ENCODE measurements at places on chromosomes 3 and 15.

DNA sequence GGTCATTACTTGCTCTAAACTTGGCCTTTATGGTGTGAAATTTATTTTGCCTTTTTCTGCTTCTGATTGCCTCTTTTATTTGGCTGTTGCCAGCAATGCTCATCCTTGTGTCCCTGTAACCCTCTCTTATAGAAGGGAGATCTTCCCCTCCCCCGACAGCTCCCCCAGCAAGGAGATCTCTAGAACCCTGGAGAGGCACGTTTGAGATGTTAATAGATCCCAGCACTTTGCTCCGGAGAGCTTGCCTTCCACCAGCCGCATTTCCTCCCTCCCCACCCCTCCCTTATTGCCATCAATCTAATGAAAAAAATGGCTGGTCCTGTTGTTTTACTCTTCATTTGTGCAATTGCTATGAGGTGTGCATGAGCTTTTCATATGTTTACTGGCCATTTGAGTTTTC lies 18.2 kb downstream of the TRIM71 start:
- no peak for DNase-seq

DNA sequence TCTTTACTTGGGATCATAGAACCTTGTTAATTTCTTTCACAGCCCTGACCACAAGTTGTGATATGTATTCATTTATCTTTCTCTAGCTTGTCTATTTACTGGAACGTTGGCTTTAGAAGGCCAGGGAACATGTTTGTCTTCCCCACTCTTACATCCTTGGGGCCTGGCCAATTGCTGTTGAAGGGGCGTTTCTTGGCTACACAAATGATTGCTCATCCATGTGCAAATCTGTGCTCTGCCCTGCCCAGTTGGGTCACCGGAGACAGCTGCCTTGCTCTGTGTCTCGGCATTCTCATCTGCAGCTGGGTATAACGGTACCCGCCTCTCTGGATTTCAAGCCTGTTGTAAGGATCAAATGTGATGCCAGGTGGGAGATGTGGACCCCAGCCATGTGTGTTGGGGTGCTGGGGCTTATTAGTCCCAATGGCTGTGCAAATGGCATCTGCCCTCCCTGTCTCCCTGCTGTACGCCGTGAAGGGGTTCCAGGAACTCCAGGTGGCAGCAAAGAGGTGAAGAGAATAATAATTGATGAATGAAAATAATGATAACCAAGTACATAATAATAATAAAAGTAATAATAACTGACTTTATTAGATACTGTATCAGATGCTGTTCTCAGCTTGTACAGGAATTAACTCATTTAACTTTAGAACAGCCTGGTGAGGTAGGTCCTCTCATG lies 24.0 kb upstream of the TLE3 start:
- DNase-seq, result no peak

DNA sequence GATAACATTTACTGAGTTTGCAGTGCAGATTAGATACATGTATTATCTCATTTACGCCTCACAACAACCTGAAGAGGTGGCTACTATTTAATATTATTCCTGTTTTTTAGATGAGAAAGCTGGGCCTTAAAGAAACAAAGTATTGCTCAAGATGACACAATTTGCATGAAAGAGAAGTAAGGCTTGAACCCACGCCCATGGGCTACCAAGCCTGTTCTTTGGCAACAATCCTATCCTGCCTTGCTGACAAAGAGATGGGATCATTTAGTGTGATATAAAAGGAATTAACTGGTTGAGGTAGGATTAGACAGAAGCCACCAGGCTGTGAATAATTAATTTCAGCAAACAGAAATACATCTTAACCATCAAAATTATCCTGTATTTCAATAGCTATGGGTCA lies 9.2 kb upstream of the LDHAL6B start:
- DNase-seq, result no peak

DNA sequence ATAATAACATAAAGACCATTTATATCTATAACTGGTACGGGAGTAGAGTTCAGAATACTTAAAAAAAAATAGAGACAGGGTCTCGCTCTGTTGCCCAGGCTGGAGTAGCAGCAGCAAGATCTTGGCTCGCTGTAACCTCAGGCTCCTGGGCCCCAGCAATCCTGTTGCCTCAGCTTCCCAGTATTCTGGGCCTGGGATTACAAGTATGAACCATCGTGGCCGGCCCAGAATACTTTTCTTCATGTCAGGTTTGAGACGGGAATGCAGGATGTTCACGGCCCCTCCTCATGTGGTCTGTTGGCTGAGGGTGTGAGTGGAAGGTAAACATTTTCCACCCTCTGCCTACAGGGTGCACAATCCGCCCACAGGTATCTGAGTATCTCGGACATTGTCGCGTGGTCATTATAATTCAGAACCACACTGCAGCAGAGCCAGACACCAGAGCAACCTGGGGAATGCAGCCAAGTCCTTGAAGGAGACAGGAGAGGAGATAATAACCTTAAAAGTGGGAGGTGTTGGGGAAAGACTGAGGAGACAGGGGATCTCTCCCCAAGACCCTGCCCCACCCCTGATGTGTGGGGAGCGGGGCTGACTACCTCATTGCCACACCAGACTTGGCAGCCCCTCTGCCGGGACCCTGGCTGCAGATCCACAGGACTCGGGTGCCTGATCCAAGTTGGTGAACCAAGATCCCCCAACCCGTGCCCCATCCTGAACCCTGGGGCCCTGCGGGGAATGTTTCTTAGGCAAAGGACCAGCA lies 106.8 kb downstream of the ADCY5 start:
- no peak for DNase-seq
